ENCODE measurements at places on chromosomes 16 and 17.

GRCh38 chr17:73533127-73533526 is 111.1 kb downstream of the SDK2 start:
- no peak for DNase-seq

DNA sequence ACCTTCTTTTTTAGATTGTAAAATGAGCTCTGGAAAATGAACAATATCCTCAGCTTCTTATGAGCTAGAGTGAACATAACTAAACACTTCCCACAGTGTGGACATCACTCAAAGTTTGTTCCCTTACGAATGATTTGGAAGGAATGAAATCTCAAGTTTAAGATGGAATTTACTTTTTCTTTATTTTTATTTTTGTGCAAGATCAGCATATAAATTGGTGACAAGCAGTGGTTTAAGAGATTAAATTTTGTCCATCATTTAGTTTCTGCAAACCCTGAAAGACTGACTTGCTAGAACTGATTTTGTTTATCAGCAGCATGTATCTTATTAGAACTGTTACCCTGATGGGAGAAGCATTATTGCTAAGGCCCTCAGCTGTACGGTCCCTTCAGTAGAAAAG is 420.1 kb downstream of the CDH8 start:
- no peak for DNase-seq

GRCh38 chr17:59600169-59600568 is 19.5 kb upstream of the CLTC start:
- no peak for DNase-seq

GRCh38 chr17:20083156-20083859 is 74.1 kb downstream of the SPECC1 start:
- DNase-seq, result no peak

- no peak for DNase-seq
Observed at GRCh38 chr17:44781551-44782325, 22.9 kb downstream of the ADAM11 start.

DNA sequence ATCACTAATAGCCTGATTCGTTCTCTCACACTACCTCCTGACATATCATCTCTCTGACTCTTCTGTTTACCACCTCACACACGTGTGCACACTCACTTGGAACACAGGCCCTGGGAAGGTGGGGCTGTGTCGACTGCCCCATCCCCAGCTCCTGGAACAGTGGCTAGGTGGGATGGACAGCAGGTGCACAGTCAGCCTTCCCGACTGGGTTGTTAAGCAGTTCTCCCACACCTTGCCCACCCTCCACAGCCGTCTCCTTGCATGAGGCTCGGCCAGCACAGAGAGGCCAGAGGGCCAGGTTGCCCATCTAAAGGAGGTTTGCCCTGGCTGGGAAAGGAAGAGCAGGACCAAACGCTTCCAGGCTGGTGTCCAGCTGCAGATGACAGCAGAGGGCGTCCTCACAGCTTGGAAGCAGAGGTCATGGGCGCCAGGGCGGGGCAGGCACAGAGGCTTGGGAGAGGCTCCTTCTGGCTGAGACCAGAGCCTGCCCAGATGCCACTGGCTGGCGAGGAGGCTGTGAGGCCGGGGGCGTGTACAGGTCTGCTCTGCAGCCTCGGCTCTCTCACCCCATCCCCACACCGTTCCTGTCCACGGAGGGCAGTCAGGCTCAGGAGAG is 92.8 kb downstream of the AMFR start:
- DNase-seq, result no peak

DNA sequence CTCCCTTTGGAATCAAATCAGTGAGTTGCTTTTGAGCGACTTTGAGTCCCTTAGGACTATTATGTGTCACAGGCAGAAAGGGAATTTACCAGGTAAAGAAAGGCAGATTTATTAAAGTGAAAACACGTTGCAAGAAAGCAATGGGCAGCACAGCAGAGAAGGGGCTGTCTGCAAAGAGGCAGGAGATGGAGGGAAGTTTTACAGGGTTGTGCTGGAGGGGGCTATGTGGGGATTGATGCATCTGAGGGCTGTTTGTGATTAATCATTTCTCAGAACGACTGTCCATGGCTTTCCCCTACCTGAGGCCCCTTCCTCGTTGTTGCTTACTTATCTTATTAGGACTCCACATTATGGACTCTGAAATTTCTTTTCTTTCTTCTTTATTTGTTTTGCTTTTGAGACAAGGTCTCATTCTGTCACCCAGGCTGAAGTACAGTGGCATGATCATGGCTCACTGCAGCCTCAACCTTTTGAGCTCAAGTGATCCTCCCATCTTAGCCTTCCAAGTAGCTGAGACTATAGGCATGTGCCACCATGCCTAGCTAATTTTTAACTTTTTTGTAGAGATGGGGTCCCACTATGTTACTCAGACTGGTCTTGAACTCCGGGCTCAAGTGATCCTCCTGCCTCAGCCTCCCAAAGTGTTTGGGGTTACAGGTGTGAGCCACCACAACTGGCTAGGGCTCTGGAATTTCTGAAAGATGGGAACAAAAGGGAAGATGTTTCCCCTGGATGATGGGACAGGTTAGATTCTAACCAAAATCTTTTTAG is 5.5 kb downstream of the WWP2 start:
- DNase-seq, result no peak

DNA sequence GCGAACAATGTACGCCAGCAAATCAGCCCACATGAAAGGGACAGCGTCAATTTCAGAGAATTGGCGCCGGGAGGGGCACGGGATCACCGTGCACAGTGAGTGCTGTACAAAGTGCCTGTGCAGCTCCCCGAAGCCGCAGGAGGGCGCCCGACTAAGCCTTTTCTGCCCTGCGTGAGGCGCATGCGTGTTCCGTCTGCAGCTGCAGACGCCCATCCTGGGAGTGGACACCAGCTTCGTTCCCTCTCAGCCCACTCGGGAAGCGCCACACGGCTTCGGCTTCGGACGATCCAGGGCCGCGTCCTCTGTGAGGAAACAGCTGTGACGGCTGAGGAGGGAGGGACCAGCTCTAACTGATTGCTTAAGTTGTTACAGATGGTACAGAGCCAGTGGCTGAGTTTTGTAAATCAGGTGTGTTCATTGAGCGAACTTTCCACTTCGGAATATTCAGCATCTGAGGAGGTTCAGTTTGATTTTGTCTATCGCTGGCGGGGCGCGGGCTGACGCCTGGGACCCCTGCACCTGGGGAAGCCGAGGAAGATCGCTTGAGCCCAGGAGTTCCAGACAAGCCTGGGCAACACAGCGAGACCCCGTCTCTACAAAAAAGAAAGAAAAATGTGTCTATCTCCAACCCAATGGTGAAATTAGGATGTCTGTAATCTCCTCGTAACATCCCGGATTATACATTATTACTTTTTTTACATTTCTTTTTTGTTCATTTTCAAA is 15.4 kb upstream of the ZNF287 start:
- DNase-seq, result peak; percentile 90

- no peak for DNase-seq
Observed at GRCh38 chr17:67733449-67733848, 15.7 kb downstream of the NOL11 start.

DNA sequence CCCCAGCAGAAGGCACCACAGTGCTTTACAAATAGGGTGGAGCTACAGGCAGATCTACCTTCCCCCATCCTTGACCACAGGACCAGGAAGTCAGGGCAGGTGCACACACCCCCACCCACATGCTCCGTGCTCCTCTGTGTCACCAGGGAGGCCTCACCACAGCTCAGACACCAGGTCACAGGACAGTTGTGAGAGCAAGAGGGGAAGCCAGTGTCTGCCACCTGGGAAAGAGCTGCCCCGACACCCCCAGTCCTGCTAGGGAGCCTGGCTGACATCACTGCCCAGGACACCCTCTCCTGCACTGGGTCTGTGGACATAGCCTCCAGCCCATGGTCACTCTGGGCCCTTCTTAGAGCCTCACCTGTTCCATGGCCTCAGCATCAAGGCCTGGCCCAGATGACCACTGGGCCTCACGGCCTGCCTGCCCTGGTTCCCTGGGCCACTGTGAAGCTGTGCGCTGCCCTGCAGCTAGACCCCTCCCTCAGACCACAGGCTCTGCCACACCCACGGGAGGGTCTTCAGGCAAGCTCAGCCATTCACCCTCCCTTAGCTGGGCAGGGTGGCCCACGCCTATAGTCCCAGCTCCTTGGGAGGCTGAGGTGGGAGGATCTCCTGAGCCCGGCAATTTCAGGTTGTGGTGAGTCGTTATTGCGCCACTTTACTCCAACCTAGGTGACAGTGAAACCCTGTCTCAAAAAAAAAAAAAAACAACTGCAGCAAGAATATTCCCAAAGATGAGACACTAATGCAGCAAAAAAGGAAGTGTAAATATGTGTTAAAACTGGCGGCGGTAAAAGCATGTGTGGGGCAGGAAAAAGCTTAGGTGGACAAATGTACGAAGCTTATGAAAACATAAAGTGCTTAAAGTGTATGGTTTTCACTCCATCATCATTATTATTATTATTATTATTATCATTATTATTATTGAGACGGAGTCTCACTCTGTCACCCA is 14.2 kb downstream of the POLR3K start:
- peak; percentile 13 for DNase-seq

DNA sequence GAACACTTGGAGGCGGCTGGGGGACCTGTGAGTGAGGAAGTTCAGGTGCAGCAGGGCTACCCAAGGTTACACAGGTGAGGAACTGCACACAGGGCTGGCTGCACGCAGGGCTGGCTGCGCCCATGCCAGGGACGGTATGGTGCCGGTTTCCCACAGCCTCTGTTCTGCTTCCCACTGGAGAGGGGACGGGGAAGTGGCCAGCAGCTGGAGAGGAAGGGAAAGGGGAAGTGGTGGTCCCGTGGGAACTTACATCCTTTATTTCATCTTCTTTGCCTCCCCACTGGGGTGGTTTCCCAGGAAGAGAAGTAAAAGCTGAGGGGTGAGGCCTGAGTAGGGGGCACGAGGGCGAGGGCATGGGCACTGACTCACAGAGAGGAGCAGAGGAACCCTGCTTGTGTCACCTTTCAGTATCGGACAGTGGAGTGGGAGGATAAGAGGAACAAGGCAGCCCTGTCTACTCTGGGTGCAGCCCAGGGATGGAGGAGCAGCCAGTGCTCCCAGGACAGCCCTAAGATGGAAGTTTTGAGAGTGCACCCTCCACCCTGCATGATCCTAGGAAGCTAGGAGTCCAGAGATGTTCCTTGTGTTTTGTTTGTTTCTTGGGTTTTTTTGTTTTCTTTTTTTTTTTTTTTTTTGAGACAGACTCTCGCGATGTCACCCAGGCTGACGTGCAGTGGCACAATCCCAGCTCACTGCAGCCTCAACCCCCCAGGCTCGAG is 25.5 kb upstream of the CDH1 start:
- no peak for DNase-seq

DNA sequence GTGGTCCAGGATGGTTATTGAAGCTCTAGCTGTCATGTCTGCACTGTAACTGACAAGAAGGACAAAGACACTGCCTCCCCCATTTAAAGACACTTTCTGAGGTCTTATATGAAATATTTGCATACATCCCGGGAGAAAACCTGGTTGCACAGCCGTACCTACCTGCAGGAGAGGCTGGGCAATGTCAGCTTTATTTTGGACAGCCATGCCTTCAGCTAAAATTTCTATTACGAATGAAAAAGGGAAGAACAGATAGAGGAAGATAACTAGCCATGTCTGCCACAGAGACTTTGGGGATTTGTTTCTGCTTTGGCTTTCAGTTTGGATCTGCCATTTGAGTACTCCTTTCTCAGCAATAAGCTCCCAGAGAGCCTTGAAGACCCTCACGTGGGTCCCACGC is 19.0 kb downstream of the SLC7A6 start:
- no peak for DNase-seq

GRCh38 chr16:85676466-85676865 is 12.3 kb downstream of the GINS2 start:
- no peak for DNase-seq

DNA sequence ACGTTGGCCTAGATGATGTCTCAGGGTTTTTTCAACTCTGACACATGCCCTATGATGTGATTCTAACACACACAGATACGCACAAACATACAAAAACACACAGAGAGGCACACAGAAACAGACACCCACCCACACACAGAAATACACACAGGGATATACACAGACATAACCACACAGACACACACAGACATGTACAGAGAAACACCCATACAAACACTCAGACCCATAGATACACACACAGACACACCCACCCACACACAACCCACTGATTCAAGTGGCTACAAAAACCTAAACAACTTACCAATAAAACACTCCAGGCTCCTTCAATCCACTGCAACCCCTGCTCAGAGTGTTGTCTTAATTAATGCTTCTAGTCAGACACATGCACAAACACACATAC is 244.6 kb upstream of the CCL2 start:
- DNase-seq, result no peak

- DNase-seq, result no peak
Observed at GRCh38 chr17:47729476-47729875, 3.6 kb upstream of the TBX21 start.

DNA sequence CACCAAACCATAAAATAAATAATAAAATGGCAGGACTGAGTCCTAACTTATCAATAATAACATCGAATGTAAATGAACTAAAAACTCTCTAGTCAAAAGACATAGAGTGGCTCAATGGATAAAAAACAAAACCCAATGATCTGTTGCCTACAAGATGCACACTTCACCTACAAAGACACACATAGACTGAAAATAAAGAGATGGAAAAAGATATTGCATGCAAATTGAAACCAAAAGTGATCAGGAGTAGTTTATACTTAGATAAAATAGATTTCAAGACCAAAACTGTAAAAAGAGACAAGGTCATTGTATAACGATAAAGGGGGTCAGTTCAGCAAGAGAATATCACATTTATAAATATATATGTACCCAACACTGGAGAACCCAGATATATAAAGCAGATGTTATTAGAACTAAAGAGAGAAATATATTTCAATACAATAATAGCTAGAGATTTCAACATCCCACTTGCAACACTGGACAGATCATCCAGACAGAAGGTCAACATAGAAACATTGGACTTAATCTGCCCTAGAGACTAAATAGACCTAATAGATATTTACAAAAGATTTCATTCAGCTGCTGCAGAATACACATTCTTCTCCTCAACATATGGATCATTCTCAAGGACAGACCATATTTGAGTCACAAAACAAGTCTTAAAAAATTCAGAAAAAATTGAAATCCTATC is 29.8 kb downstream of the SLC47A2 start:
- DNase-seq, result no peak

GRCh38 chr17:17935321-17936271 is 36.6 kb downstream of the TOM1L2 start:
- no peak for DNase-seq

Data from stimulated activated CD4-positive, alpha-beta T cell treated with anti-CD3 and anti-CD28 coated beads, Interleukin-2, amount 100 ng/mL, for 4 hours (primary cell).